ENCODE measurements at places on chromosomes 6 and 20. TPM values are rescaled to one million over a fixed set of nuclear protein-coding genes. Genes with fewer than 3 reads are reported as not detected.

GRCh38 chr6:169957351-169957963, 206.0 kb downstream of the ERMARD start:
- H3K4me1 ChIP-seq: no peaks in the 10 kb centered on the region
- H3K4me3 ChIP-seq: no peak overlapping the region
- H3K27me3 ChIP-seq: no peaks in the 10 kb centered on the region
- DNase-seq: peak; percentile 30

The BICRAL gene
- 5.5 TPM for total RNA-seq

DNA sequence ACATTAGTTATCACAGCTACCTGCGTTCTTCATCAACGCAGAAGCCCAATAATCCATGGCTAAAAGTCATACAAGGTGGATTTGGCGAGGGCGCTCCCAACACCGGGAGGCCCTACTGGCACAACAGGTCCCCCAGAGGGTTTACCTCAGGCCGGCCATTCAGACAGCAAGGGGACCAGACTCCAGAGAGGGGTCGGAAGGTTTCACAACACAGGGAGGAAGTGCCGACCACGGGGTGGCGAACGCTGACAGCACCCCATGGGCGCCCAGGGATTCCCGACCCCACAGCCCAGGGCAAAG, 1515.9 kb upstream of the DEFB115 start:
- H3K4me1 ChIP-seq: no peaks in the 10 kb centered on the region
- no peak overlapping the region for H3K27ac ChIP-seq

DNA sequence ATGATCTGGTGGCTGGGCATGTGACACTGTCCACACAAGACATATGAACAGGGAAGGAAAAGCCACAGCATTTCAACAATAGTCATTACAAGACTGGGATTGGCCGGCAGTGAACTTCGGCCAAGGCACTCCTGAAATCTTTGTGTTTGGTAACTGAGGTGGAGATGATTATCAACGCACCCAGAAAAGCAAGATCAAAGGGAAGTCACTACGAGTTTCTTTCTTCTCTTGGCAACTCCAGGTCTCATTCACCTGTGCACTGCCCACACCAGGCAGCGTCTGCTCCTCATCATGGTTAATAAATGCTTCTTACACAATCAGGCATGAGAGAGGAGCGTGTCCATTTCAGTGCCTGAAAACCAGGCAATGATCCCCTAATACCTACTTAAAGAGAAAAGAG, 20.5 kb upstream of the FOXC1 start:
- no peaks in the 10 kb centered on the region for H3K4me1 ChIP-seq
- H3K4me3 ChIP-seq: no peak overlapping the region
- H3K27me3 ChIP-seq: no peaks in the 10 kb centered on the region
- no peaks in the 10 kb centered on the region for H3K36me3 ChIP-seq
- DNase-seq: no peak

DNA sequence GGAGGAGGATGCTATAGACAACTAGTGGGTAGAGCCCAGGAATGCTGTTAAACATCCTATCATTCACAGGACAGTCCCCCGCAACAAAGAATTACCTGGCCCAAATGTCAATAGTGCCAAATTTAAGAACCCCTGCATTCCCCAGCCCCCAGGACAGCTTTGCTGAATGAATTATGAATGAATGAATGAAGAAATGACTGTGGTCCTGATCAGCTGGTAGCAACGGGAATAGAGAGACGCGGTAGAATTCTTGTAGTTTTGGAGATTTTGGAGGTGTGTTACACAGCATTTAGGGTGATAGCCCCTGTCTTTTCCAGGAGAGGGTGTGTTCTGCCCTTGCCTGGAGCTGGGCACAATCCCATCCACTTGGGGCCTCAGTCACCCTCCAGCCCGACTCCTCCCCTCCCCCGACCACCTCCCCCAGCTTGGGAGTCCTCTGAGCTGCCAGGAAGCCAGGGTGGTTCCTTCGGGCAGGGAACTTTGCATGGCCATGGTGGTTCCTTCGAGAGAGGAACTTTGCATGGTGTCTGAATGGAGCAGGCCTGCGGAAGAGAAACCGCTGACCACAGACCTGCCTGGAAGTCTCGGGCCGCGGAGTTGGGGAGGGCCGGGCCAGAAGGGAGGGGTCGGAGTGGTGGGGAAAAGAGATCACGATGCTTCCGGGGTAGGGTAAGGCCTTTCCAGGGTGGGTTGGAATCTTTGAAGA, 1.0 kb upstream of the HCK start:
- H3K4me3 ChIP-seq: no peak overlapping the region
- no peaks in the 10 kb centered on the region for H3K36me3 ChIP-seq
- DNase-seq: no peak

The NFATC2 gene
- 6.7 TPM for total RNA-seq

DNA sequence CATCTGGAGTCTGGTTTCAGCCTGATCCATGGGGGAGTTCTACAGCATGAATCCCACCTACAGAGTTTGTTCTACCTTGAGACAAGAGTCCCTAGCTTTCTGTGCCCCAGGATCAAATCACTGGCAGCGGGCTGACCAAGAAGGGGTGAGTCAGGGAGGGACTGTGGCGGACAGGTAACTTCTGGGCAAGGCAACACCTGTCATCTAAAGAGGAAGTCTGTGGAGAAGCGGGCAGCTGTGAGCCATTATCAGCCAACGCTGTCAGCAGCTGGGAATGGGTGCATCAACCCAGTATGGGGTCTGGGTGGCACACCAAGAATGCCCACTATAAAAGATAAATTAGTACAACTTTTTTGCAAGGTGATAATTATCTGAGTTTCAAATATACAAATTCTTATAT, 45.9 kb downstream of the UBE3D start:
- H3K36me3 ChIP-seq: no peaks in the 10 kb centered on the region
- H3K27ac ChIP-seq: no peak overlapping the region
- no peaks in the 10 kb centered on the region for H3K27me3 ChIP-seq
- no peaks in the 10 kb centered on the region for H3K4me1 ChIP-seq

The ERVFRD-1 gene
- 0.14 TPM for total RNA-seq

- no peaks in the 10 kb centered on the region for H3K4me1 ChIP-seq
- H3K4me3 ChIP-seq: no peak overlapping the region
- H3K27ac ChIP-seq: no peak overlapping the region
- no peak for DNase-seq
- H3K27me3 ChIP-seq: no peaks in the 10 kb centered on the region
- no peaks in the 10 kb centered on the region for H3K36me3 ChIP-seq
These were observed 296.3 kb downstream of the LRFN2 start for GRCh38 chr6:40290816-40291215.

DNA sequence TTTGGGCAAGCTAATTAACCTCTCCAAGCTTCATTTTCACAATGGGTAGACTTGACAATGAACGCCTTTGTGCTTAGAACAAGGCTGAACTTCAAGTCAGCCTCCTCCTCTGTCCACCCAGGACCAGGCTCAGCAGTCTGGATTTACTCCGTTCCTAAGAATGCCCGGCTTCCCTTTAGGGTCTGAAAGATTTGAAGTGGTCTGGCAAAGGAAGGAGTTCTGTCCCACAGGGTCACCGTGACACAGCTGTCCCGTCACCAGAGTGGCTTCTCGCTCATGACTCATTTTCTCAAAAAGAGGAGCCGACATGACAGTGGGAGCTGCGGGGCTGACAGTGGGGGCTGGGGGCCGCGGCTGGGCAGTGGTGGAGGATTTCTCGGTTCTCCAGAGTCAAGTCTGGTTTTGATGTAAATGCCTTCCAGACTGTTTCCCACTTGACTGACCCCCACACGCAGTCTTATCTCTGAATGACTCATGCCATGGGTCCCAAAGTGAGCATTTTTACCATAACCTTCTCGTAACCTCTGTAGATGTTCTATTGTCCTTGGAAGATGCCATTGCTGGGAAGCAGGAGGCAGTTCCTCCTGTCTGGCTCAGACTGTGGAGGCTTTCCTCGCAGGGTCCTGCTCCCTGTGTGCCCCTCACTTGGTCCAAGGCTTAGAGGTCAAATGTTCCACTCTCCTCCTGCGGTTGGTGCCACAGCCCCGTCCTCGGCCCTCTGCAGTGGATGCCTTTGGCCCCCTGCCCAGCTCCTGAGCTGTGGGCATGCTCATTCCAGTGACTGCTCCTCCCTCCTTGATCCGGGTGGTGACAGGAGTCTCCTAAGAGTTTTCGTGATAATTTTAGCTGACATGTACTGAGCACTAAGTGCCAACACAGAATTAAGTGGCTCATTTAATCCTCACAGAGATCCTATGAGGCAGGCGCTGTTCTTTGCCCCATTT, 253.1 kb downstream of the FNDC1 start:
- no peaks in the 10 kb centered on the region for H3K27me3 ChIP-seq
- DNase-seq: no peak
- H3K4me1 ChIP-seq: peaks cover 2% of the 10 kb centered on the region
- H3K4me3 ChIP-seq: no peak overlapping the region
- no peaks in the 10 kb centered on the region for H3K36me3 ChIP-seq
- H3K27ac ChIP-seq: no peak overlapping the region

The PAK5 gene
- total RNA-seq: 0.17 TPM

The MICB gene
- total RNA-seq: 1.8 TPM

The WFDC2 gene
- not detected for total RNA-seq

The UBE2C gene
- total RNA-seq: 27.6 TPM

The XPO5 gene
- 15.8 TPM for total RNA-seq

The EYS gene
- 0.09 TPM for total RNA-seq

The HTR1B gene
- 0.08 TPM for total RNA-seq

DNA sequence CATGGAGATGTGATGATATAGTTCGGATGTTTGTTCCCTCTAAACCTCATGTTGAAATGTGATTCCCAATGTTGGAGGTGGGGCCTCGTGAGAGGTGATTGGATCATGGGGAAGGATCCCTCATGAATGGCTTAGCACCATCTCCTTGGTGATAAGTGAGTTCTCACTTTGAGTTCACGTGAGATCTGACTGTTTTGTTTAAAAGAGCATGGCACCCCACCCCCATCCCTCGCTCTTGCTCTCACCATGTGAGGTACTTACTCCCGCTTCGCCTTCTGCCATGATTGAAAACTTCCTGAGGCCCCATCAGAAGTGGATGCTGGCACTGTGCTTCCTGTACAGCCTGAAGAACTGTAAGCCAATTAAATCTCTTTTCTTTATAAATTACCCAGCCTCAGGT, 10.9 kb downstream of the SLC32A1 start:
- H3K36me3 ChIP-seq: no peaks in the 10 kb centered on the region
- H3K4me3 ChIP-seq: no peak overlapping the region

DNA sequence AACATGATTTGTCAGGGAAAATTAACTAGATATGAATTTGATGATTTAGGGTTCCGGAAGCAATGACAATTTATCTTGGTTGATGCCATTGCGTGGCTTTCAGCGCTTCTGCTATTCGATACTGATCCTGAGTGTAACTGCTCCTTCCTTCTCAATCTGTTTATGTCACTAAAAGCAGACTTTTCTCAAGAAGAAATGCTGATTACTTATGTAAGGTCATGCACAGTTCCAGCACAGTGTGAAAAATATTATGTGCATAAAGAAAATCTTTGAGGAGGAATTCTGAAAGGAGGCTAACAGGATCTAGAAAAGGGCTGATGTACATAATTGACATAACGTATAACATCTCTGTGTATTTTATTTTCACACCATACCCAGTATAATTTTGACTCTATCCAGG, 336.6 kb downstream of the PACRG start:
- no peak for DNase-seq
- H3K36me3 ChIP-seq: no peaks in the 10 kb centered on the region
- H3K4me3 ChIP-seq: no peak overlapping the region
- H3K27me3 ChIP-seq: no peaks in the 10 kb centered on the region

The STX11 gene
- 4.5 TPM for total RNA-seq

GRCh38 chr6:1062786-1063545, 248.9 kb upstream of the FOXQ1 start:
- H3K27ac ChIP-seq: no peak overlapping the region
- DNase-seq: no peak
- H3K4me3 ChIP-seq: no peak overlapping the region
- H3K27me3 ChIP-seq: no peaks in the 10 kb centered on the region

- no peaks in the 10 kb centered on the region for H3K27me3 ChIP-seq
- H3K4me3 ChIP-seq: no peak overlapping the region
- peaks cover 30% of the 10 kb centered on the region for H3K4me1 ChIP-seq
- peak overlapping the region; percentile 69 for H3K27ac ChIP-seq
- no peak for DNase-seq
These were observed 43.3 kb downstream of the VAPB start for GRCh38 chr20:58432186-58432954.

DNA sequence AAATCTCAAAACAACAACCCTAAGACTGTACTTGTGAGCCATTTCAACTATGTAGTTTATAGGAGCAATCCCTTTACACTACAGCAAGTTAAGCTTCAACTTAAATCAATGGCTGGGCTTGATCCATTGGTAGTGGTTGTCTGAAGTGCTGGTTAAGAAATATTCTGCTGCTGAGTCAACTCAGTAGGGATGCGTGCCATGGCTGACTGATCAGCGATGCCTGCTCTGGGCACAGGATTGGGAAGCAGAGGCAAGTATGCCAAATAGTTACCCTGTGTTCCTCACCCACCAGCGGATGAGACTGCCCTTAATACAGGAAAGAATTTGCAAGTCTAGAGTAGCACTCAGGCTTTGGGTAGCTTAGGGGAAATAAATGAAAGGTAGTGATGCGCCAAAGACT, 41.5 kb downstream of the GCM1 start:
- no peak for DNase-seq
- H3K4me1 ChIP-seq: no peaks in the 10 kb centered on the region
- H3K36me3 ChIP-seq: no peaks in the 10 kb centered on the region
- H3K27ac ChIP-seq: no peak overlapping the region
- H3K27me3 ChIP-seq: no peaks in the 10 kb centered on the region
- no peak overlapping the region for H3K4me3 ChIP-seq

GRCh38 chr20:62236200-62236599, 2.1 kb upstream of the OSBPL2 start:
- H3K4me1 ChIP-seq: peaks cover 11% of the 10 kb centered on the region
- no peaks in the 10 kb centered on the region for H3K27me3 ChIP-seq
- H3K36me3 ChIP-seq: no peaks in the 10 kb centered on the region
- no peak overlapping the region for H3K27ac ChIP-seq
- no peak for DNase-seq
- H3K4me3 ChIP-seq: no peak overlapping the region

GRCh38 chr6:35148167-35148741, 7.1 kb upstream of the TCP11 start:
- H3K27me3 ChIP-seq: no peaks in the 10 kb centered on the region
- H3K4me1 ChIP-seq: no peaks in the 10 kb centered on the region
- no peak overlapping the region for H3K4me3 ChIP-seq
- no peak overlapping the region for H3K27ac ChIP-seq
- no peak for DNase-seq

GRCh38 chr20:61835301-61835700, 230.4 kb downstream of the TAF4 start:
- no peaks in the 10 kb centered on the region for H3K4me1 ChIP-seq
- no peaks in the 10 kb centered on the region for H3K36me3 ChIP-seq
- no peaks in the 10 kb centered on the region for H3K27me3 ChIP-seq
- no peak overlapping the region for H3K27ac ChIP-seq
- no peak overlapping the region for H3K4me3 ChIP-seq
- DNase-seq: no peak

The KIF6 gene
- 7.5 TPM for total RNA-seq

The GSTA3 gene
- total RNA-seq: not detected

DNA sequence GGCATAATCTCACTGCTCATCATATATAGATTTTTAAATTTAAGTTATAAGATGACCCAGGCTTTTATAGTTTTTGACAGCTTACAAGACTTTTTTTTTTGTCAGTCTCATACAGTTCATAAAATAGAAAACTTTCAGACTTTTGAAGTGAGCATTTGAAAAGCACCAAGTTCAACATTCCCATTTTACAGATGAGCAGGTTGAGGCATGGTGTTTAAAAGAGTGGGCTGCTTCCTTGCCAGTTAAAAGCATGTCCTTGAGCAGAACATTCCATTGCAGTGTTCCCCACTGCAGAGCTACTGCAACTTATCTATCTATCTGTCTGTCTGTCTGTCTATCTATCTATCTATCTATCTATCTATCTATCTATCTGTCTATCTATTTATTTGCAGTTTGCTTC, 86.8 kb downstream of the GFRA4 start:
- H3K36me3 ChIP-seq: peaks cover 11% of the 10 kb centered on the region
- H3K4me1 ChIP-seq: no peaks in the 10 kb centered on the region
- H3K27ac ChIP-seq: no peak overlapping the region
- no peak overlapping the region for H3K4me3 ChIP-seq
- no peaks in the 10 kb centered on the region for H3K27me3 ChIP-seq

All from liver (tissue), 10 donors.